ENCODE measurements at places on chromosomes 3 and 15.

DNA sequence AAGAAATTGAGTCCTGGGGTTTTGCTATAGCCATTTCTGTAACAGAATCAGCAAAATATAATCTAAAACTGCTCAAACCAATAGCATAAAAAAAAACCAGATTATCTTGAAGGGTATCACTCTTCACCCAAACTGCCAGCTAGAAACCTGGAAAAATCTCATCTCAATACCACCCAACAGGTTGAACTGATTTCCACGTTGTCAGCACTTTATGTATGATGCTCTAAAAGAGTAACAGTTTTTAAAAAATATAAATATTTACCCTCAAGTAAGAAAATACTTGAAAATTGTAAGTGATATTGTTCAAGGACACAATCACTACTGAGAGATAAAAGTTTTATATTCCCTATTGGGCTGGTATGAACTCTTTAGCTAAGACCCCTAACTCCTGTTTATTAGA is 451.3 kb downstream of the EPHA3 start:
- DNase-seq = no peak

DNA sequence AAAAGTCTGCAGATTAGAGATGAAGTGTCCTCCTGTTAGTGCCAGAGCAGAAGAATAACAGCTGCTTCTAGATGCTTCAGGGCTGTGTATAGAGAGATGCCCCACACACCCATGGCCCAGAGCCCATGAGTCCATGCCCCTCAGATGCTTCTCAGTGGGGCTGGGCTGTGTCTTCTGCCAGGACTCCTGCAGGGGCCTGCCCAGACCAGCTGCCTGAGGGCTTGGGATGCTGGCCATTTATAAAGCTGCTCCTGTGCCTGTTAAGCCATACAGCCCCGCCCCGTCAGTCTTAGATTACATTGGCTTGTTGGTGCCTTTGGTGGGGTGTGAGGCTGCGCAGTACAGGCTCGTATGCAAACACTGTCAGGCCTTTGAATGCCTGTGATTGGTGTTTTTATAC is 318.0 kb upstream of the CTDSPL start:
- DNase-seq = no peak

DNA sequence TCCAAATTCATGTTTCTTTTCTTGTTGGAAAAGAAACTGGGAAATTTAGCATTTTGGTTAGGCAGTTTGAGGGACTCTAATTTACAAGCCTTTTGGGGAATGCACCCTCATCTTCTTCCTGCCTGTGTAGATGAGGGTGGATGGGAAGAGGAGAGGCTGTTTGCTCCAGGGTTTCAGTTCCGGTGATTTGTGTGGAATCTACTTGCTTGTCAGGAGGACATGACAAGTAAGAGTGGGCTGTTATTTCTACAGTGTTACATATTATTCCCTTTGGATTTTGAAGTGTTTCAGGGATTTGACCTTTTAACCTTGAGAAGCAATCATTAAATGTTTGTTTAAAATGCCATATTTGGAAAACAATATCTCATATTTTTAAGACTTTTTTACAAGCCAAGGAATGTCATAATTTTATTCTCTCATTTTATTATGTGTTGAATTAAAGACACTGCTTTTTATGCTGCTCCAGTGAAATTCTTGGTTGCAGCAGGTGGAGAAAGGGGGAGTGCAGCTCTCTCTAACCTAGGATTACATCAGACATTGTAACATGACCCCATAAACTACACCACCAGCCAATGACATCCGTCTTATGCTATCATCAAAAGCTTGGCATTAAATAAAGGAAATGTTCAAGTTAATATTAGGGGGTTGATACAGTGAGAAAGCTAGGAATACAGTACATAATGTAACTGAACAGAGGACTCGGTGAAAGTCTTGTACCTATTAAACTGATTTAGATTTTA is 30.2 kb downstream of the PLAAT1 start:
- no peak for DNase-seq

DNA sequence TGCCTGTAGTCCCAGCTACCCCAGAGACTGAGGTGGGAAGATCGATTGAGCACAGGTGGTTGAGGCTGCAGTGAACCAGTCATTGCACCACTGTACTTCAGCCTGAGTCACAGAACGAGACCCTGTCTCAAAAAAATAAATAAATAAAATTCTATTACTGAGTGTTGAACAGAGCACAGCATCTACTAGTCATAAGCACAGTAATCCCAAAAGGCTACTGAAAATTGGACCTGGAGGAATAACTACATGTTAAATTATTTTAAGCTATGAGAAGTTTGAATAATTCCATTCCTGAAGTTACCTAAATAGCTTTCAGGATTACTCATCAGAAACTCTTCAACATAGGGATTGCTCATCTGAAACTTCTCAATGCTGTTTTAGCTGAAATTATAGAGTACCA is 43.4 kb downstream of the ARMC8 start:
- DNase-seq = no peak

Measured in SHP77 treated with DMSO at 0.1 percent for 48 hours (cell line).